GM03348 (cell line): ENCODE measurements at places on chromosomes 11 and 22.

GRCh38 chr11:35116245-35116644 lies 22.7 kb upstream of the CD44 start:
- DNase-seq, result no peak

DNA sequence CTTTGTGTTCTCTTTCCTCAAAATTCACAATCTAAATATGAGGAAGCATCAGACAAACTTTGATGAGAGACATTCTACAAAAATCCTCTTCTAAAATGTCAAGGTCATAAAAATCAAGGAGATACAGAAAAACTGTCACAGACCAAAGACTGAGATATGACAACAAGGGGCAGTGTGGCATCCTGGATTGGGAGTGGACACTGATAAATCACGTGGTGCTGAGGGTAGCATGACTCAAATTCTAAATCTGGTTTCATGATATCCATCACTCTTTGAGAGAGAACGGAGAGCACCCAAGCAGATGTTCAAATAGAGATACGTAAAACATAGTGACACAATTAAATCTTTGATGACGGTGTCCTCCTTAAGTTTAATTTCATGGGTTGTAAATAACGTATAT lies 13.0 kb upstream of the CARD18 start:
- DNase-seq, result no peak

- DNase-seq, result no peak
Measured at GRCh38 chr22:19932367-19933206, 9.0 kb upstream of the COMT start.

GRCh38 chr22:37240941-37241320 lies 3.1 kb downstream of the RAC2 start:
- DNase-seq, result no peak

GRCh38 chr11:84146826-84147225 lies 860.7 kb upstream of the CCDC90B start:
- DNase-seq, result no peak

DNA sequence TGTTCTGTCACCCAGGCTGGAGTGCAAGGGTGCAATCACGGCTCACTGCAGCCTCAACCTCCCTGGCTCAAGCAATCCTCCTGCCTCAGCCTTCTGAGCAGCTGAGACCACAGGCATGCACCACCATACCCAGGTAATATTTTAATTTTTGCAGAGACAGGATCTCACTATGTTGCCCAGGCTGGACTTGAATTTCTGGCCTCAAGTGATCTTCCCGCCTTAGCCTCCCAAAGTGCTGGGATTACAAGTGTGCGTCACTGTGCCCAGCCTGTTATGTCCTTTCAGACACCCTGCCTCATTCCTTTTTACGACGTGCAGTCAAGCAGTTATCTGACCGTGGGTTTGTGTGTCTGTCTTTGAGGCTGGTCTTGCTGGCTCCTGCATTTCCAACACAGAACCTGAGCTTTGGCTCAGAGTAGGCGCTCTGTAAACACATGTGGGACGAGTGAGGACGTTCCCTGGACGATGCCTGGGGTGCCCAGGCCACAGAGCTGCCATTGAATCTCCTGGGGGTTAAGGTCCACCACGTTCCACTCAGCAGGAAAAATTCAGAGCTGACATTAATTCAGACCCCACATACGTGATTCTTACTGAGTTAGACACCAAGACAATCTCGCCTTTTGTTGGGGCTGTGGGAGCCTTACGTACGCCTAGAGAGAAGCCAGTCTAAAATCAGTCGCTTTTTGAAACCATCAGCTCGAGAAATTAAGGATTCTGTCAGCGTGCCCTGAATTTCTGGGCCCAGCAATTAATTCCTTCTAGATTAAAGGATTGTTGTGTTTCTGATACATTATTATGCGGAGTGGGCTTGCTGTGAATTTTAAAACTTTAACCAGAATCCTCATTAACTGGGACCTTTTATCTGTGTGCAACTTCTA lies 21.5 kb upstream of the EMID1 start:
- no peak for DNase-seq

- no peak for DNase-seq
Measured at GRCh38 chr22:46844606-46845210, 82.3 kb downstream of the TBC1D22A start.

DNA sequence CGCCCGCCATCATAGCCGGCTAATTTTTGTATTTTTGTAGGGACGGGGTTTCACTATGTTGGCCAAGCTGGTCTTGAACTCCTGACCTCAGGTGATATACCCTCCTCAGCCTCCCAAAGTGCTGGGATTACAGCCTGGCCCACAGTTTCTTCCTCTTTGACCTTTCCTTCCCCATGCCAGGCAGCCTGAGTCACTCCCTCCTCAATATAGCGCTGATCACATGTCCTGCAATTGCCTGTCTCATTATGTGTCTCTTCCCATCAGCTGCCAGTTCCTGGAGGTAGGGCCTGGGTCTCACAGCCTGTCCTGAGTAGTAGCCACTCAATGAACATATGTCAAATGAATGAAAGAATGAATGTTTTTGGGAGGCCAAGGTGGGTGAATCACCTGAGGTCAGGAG lies 43.0 kb upstream of the CCDC134 start:
- DNase-seq, result no peak

DNA sequence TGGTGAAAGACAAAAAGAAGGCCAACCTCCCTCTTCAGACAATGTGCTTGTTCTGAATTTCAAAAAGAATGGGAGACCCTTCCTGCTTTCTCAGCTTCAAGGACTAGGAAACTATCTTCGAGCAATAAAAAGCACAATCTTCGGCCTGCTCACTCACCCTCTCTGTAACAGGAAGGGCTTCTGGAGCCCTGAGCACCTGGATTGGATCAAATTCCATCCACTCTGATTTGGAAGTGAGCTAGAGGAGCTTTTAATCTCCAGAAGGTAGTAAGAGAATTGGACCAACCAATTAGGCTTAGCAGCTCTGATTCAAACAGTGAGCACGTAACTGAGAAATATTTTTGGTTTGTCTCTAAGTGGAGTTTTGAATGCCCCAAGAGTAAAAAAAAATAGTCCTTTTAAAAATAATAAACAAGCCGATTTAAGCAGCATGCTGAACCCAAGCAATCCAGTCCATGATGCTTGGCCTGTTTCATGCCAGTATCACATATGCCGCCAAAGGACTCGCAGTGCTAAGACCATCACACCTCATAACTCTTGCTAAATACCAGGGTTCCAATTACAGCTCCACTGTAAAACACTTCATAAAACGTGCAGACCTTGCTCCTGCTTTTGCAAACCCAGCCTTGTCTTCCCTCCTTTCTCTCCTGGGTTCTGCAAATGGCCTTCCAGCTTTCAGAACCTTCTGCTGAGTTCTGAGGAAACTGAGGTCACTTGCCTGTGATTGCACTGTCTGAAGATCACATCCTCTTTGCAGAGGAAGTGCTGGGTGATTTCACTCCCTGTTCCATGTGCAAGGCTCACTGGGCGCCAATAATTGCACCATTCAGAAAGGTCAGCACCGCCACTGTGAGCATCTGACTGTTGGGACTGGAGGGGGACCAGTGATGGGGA lies 74.4 kb downstream of the SLC1A2 start:
- no peak for DNase-seq

GRCh38 chr11:11569936-11570491 lies 51.8 kb downstream of the GALNT18 start:
- DNase-seq, result no peak

DNA sequence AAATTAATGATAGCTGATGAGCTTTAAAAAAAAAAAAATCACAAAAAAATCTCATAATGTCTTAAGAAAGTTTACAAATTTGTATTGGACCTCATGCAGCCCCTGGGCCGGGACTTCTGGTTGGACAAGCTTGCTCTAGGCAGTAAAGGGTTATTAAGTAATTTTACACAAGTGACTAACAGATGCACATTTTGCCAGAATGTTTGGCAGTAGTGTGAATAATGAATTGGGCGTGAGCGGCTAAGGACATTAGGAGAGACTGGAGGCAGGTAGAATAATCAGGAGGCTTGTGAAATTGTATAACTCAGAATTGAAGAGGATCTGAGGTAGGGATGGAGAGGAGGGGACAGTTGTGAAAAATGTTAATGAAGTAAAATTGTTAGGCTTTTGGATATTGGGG lies 77.4 kb downstream of the HIPK3 start:
- no peak for DNase-seq

DNA sequence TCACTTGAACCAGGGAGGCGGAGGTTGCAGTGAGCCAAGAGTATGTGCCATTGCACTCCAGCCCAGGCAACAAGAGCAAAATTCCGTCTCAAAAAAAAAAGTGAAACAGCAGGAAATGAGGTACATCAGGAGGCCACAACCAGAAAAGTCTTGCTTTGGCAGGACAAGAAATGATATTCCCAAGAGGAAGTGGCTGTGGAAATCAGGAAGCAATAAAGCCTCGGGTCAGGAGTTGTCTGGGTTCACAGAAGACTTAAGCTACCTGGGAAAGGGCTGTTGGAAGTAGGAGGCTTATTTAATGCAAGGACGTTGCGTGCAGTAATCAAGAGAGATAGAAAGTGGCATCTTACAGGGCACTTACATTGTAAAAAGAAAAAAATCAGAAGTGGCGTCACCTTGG lies 9.2 kb upstream of the RELT start:
- no peak for DNase-seq

- no peak for DNase-seq
Measured at GRCh38 chr11:75768909-75769771, 562 bp downstream of the DGAT2 start.

DNA sequence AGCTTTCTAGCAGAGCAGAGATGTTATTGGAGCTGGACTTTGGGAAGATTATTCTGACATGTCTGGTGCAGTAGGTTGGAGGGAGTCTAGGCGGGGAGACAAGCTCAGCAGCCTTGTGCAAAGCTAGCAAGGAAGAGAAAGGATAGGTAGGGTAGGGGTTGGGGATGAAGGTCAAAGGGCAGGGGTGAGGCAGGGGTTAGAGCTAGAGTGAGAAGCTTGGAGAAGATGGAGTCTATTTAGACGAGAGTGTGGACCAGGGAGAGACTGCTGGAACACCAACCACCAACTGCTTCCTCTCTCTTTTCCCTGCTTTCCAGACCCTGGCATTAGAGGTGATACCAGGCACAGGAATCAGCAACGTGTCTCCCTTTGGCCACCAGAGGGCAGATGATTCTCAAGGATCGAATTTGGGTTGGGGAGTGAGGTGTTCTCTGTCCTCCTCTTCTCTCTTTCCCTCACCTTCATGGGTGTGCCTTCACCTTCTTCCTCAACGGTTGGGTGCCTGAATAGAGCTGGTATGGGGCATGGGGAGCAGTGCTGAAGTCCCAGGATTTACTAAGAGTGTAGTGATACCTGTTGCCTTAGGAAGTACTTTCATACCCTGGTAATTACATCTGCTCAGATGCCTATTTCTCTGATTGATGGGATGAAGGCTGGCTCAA lies 1.8 kb upstream of the MARK2 start:
- peak; percentile 84 for DNase-seq

GRCh38 chr11:72696866-72697700 lies 22.9 kb upstream of the PDE2A start:
- DNase-seq, result no peak

GRCh38 chr22:28951530-28951929 lies 68.2 kb downstream of the ZNRF3 start:
- DNase-seq, result no peak

GRCh38 chr11:80610516-80610915 lies 1169.7 kb upstream of the TENM4 start:
- DNase-seq, result no peak

GRCh38 chr22:44075670-44076069 lies 51.6 kb downstream of the PARVB start:
- no peak for DNase-seq

DNA sequence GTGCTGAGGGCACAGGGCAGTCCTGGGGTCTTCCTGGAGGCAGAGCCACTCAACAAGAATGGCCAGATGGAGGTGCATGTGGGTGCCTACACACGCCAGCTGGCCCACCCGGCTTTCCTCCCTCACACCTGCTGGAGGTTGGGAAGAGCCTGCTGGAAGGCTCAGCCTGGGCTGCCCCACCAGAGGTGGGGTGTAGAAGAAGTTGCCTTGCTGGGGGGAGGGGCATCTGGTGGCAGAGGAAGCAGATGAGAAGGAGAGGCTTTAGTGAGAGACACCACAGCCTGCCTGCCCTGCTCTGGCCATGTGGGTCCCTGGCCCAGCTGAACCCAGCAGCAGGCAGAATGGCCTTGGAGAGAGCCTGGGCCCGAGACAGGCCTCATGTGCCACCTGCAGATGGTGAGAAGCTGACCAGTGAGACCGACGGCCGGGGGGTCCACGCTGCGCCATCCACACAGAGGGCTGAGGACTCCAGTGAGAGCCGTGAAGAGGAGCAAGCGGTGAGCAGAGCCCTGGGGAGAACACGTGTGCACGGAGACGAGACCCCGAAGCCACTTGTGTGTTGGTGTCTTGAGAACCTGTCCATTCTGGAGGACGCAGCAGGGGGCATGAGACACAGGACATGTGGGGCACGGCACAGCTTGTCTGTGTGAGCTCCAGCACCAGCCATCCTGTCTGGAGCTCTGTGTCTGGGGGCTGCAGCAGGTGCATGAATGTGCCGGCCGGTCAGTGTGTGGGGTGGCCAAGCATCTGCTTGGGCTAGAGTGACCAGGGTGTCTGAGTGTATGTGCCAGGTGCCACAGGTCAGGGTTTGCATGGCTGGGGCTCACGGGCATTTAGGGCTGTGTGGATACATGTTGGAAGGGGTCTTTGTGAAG lies 2.7 kb downstream of the B4GALNT4 start:
- DNase-seq, result no peak

DNA sequence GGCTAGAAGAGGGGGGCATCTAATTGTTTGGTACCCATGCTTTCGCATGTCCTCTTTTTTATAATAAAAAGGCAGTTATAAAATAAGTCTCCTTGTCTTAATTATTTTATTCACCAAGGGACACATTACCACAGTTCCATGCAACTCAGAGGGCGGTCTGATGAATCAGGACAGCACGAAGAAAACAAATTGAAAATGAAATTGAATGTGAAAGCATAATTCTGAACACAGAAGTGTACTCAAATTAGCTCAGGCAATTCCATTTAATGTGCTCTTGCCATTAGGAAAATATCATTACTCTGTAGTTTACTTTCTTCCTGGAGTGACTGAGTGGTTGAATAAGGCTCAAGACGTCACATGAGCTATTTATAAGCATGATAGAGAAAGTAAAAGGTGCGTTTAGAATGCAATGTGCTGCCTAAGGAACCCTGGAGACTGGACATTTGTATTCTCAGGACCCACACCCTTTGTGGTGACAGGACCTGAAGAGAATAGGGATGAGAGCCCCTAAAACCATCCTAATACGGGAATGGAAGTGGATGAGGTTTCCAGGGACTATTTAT lies 59.6 kb downstream of the MTNR1B start:
- no peak for DNase-seq

DNA sequence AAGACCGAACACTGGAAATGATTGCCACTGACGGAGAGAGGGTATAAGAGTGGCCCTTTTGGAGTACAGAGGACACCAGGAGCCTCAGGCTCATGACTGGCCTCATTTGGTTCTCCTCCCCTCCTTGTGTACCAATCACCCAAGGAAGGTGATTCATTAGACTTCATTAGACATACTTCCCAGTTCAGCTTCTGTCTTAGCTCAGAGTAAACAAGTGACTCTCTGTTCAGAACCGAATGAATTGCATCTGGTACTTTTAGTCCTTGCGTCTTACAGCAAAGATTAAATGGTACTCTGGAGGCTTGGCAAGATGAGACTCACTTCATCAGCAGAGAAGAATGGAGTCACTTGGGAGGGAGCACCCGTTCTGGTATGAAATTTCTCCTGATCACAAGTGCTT lies 75.2 kb downstream of the ZNRF3 start:
- peak; percentile 13 for DNase-seq

GRCh38 chr11:1074244-1075221 lies at the start of gene MUC2:
Gene MUC2 (plus strand): TSS chr11:1074874.
- DNase-seq, result no peak

GRCh38 chr22:35409783-35410662 lies 10.1 kb downstream of the MCM5 start:
- no peak for DNase-seq

- DNase-seq, result no peak
Measured at GRCh38 chr11:8314916-8315315, 51.2 kb upstream of the LMO1 start.
